ENCODE measurements at places on chromosomes 12 and 14.

- no peak for DNase-seq
These were observed 13.1 kb upstream of the ANKLE2 start for GRCh38 chr12:132774646-132775275.

DNA sequence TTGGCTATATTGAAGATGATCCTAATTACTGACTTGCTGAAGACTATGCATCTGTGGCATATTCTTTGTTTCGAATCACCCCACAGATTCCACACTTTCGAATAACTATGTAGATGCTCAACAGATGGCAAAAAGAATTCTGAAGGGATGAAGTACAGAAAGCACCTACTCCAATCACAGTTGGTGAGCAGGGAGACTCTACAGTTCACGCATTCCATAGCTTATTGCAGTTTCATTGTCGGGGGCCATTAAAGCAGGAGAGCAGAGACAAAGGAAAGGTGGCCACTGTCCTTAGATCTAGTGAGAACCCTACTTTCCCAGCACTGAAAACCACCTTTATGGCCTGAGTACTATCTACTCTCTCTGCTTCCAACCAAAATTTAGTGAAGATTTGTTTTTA, 191.9 kb downstream of the STXBP6 start:
- DNase-seq: no peak

- no peak for DNase-seq
These were observed 76.8 kb downstream of the NINJ2 start for GRCh38 chr12:586318-587071.

DNA sequence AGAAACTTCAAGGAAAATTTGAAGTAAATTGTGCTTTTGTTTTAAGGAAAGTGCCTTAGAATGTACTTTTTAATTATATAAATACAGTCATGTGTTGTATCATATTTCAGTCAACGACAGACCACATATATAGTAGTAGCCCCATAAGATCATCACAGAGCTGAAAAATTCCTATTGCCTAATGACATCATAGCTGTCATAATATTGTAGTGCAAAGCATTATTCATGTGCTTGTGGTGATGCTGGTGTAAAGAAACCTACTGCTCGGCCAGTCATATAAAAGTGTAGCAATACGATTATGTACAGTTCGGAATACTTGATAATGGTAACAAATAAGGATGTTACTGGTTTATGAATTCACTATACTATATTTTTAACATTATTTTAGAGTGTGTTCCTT, 198.9 kb upstream of the SLC16A7 start:
- DNase-seq: peak; percentile 1

DNA sequence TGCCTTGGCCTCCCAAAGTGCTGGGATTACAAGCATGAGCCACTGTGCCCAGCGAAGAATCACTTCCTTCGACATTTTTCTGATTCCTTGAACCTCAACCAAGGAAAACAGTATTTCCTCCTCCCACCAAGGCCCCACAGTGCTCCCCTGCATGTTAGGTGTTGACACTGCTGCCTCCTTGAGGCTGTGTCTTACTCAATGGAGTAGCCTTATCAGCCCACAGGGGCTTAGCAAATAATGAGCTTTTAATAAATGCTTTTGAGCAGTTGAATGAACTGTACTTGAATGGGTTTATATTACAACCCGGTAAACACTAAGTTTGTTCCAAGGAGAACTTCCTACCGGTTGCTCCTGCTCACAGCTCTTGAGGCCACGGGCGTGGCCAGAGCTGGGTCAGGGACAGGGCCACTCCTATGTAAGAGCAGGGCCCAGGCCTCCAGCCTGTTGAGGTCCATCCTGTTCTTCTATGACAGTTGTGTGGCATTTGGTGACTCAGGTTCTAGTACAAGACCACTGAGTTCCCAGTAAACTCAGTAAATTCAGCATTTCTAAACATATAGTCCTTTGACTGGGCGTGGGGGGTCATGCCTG, 36.8 kb upstream of the TUBA1A start:
- no peak for DNase-seq

DNA sequence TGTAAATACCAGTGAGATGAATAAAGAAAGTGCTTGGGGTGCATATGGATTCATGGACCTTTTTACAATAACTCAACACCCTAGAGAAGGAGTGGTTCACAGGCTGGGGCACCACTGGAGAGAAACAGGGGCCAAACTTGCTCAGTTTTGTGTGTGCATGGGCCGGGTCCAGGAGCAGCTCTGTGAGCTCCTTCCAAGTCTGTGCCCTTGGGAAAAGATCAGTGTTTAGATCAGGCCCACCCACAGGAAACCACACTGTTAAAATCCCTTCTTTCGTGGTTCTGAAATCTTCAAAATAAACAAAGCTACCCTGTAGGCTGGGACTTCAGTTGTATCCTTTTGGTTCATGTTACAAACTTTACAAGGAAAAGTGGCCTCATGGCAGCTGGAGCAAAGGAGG, 156.1 kb upstream of the TMEM260 start:
- DNase-seq: peak; percentile 66

All from mesenchymal stem cell (in vitro differentiated cells and primary cell).